ENCODE measurements at places on chromosomes 12 and 14.

DNA sequence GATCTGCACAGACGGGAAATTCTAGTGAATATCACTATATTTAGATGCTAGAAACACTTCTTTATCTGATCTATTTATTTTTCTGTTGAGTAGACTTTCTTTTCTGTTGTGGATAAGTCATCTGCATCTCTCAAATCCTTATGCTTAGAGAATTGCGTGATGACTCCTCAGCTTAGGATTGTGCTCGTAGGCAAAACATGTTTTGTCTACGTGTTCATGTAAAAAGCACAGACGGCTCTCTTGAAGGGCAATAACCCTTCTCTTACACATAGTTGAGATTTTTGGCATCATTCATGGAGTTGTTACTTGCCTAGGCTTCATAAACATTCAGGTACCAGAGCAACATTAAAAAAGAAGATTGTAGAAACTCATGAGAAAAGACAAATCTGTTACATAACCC lies 18.6 kb downstream of the PPFIBP1 start:
- no peak for DNase-seq

GRCh38 chr12:68595241-68595640 lies 15.5 kb upstream of the RAP1B start:
- no peak for DNase-seq

DNA sequence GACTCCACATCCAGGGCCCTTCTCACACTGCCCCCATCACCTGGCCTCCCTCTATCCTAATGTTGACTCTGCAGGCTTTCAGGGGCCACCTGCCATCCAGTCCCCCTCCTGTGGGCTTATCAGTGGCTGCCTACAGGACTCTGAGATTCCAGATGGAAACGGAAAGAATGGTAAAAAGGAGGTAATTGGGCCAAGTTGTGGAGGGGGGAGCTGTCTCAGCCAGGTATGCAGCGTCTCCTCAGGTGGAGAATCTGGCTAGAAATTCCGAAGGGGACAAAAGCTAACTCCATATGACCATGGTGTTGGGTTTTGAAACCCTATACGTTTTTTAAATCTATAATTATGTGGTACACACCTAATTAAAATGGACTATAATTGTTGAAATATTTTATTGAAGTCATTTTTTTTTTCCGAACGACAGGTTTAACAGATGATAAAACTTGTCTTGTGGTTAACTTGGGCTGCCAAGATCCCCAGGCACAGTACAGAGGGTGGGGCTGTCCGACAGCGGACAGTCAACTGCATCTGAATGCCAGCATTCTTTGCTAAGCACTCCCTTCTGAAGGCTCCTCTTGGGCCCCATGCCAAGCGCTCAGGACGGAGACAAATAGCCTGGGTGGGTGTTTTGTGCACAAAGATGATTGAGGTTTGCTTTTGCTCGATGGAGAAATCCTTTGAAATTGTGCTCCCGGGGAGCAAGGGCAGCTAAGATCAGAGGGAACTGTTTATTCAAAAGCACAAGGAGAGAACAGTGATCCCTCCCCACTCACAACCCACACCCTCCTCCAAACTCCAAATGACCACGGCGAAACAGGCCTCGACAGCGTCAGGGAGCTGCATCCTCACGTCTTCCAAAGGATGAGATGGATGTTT lies 365.6 kb downstream of the BCL11B start:
- no peak for DNase-seq

DNA sequence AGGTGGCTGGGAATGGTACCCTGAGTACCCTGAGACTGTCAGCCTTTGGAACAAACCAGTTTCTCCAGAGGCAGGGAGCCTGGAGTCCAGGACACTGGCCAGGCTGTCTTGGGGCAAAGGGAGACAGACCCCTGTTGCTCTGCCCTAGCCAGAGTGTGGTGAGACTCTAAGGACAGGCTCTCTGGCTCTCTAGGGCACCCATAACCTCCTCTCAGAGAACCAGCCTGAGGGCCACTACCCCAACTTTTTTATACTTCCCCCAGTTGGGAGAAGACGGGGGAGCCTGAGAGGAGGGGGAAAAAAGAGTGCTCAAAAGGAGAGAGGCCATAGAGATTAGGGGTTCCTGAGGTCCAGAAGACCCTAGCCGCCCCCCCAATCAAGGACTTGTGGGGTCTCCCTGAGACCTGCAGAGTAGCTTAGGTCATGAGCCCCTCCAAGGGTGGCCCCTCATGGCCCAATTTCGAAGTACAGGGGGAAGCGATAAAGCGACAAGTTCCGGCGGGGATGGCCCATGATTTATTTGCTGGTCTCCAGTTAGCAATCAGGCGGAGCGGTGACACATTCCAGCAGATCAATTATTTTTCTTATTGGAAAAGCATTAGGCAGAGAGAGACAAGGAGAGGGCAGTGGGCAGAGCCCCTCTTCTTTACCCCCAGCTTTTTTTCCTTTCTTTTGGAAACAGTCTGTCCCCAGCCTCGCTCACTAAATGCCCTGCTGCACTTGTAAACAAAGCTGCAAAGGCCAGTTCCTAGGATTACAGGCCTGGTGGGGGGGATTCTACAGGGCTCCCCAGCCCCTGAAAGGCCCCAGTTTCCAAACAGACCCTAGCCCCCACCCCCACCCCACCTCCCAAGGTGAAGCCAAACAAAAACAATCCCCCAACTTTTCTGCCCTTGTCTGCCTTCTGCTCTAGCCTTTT lies 1.5 kb downstream of the HOXC8 start:
- no peak for DNase-seq

- DNase-seq: no peak
These were observed 10.6 kb downstream of the TMED10 start for GRCh38 chr14:75165586-75166391.

GRCh38 chr12:6303071-6303470 lies 7.4 kb upstream of the PLEKHG6 start:
- DNase-seq: no peak

DNA sequence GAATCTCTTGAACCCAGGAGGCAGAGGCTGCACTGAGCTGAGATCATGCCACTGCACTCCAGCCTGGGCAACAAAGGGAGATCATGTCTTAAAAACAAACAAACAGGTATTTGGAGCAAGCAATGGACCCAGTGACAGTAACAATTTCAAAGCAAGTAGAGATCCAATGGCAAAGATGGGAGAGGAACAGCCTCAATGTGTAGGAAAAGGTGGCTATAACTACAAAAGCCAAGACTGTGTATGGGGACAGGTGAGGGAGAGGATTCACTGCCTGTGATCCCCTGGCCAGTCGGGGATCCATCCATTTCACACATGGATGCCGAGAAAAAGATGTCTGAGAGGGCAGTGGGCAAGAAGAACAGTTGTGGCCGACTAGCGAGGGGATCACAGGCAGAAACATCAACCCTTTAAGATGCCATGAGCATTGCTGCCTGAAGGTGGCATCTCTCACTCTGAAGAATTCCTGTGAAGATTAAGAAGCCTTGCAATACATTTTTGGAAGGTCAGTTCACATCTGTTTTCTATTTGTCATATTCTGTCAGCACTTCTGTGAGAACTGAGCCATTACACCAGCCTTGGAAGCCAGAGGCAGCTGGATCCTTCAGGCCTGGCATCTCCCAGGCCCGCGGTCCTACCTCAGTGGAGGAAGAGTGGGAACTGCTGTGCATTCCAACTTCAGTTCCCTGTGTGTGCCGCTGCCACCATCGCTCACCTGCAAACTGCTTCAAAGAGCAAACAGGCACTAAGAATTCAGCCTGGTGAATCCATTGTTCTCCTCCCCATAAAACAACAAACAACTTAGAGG lies 54.5 kb upstream of the FRS2 start:
- DNase-seq: no peak

DNA sequence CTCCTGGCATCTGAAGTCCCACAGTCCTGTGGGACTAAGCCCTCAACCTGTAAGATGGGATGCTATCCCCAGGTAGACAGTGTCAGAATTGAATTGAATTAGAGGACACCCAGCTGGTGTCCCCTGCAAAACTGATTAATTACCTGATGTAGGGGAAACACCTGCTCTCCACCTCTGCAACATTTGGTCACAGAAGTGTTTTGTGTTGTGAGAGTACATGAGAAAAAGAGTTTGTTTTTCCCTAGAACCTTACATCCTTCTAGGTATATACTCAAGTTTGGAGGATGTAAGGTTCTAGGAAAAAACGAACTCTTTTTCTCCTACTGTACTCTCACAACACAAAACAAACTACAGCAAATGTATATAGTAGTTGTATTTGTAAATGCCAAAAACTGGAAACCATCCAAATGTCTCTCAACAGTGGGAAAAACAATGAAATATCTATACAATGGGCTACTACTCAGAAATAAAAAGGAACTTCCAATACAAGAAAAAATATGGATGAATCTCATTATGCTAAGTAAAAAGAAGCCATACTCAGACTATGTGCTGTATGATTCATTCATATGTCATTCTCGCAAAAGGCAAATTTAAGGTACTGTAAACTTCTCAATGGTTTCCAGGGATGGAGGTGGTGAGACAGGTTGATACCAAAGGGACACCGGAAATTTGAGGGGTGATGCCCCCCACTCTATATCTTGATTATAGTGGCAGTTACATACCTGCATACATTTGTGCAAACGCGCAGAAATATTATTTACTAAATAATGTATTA lies 160.7 kb downstream of the MED13L start:
- no peak for DNase-seq

- no peak for DNase-seq
These were observed 140.3 kb downstream of the LMNTD1 start for GRCh38 chr12:25412735-25413134.

- DNase-seq: no peak
These were observed 58.6 kb downstream of the GLT1D1 start for GRCh38 chr12:128911861-128912260.

DNA sequence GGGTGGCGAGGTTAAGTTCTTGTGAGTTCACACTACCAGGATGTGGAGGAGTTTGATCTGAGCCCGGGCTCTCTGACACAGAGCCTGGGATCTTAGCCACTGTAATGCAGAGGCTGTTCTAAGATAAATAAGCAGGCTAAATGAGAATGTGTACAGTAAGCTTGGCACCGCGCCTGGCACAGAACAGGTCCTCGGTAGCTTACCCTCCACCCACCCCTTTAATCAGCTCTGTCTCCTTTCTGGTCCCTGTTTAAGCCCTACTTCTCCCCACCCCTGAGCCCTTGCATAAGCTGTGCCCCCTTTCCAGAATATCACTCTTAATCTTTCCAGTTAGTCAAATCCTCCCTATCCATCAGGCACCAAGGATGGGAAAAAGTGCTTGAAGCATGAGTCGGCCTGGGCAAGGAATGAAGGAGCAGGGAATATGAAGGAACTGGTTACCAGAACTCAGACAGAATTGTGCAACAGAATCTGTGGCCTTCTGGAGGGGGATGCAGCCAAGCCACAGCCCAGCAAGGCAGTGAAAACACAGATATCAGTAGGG lies 32.8 kb upstream of the CMKLR1 start:
- DNase-seq: no peak

DNA sequence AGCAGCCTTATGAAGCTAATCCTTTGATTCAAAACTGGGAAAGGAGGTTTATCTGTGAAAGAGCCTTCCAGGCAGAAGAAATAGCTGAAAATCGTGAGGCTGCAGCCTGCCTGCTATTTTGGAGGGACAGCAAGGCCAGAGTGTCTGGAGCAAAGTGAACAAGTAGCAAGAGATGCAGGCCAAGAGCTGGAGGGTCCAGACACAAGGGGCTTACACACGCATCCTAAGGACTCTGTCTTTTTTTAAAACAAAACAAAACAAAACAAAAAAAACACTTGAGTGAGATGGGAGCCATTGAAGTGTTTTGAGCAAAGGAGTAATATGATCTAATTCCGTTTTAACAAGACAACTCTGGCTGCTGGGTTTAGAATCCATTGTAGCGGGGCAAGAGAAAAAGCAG lies 76.4 kb upstream of the BCAT1 start:
- no peak for DNase-seq
